Transverse colon (tissue), 4 donors: ENCODE measurements at places on chromosomes 4 and X.

DNA sequence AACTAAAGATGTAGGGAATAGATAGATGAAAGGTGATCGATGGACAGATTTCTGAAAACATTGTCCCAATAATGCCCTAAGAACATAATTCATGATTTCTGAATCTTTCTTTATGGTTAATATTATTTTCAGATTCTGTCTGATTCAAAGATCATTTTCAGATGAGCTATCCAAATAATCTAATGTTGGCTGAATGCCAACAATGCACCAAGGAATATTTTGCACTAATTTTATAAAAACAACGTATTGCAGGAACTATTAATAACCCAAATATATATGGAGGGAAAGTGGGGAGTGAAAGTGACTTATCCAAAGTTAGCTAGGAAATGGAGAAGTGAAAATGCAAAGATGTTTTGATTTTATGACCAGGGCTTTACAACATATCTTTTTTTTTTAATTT is 1675.5 kb downstream of the STIM2 start:
- no peak for DNase-seq

DNA sequence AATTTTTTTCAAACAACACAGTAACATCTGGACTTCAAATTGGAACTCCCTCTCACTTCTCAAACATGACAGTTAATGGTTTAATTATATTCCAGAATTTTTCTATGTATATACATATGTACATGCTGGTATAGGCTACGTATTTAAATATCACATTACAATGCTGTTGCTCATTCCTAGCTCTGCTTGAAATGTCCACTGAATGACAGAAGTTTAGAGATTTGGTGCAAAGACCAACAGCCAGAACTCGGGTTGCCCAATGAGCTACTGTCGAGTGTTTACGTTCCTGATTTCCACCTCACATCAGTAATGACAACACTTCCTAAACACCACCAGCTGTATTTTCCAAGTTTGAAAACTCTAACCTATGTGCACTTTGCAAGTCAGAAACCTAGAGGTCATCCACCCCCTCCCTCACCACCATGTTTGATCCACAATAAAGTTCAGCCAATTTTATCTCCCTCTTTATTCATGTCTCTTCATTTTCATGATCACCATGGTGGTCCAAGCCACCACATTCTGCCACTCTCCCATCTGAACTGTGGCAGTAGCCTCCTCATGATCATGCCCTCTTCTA is 49.3 kb upstream of the RPL34 start:
- DNase-seq: no peak

DNA sequence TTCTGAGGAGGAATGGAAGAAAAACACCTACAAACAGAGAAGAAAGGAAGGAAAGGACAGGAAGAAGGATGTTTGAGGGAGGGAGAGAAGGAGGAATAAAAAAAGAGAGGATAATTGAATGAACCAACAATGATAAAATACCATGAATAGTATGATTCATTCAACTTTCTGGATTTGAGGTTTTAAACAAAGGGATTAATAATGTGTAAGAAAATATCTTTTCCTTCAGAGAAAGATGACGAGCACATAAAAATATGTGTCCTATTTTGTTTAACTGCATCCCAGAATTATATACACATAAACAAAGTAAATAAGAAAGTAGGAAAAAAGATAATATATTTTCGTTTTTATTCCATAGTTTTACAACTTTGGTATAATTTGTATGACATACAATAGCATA is 1380.4 kb downstream of the STIM2 start:
- DNase-seq: no peak

DNA sequence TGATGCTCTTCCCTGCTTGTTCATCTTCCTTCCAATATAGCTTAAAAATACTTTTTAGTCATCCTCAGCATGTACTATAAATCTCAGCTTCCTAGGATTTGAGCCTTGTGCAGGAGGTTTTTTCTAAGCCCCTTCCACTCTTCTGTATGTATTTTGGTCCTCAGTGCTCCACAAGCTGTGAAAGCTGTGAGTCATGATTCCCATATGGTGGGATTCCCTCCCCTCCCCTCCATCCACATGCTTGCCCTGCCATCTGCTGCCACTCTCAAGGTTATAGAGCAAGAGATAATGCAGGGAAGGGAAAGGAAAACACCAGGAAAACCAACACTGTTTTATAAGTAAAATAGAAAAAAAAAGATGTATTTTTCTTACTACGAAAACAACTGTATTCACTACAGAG is 58.5 kb upstream of the AP1S2 start:
- DNase-seq: no peak

GRCh38 chrX:41881166-41881565 is 42.2 kb downstream of the CASK start:
- DNase-seq: no peak

DNA sequence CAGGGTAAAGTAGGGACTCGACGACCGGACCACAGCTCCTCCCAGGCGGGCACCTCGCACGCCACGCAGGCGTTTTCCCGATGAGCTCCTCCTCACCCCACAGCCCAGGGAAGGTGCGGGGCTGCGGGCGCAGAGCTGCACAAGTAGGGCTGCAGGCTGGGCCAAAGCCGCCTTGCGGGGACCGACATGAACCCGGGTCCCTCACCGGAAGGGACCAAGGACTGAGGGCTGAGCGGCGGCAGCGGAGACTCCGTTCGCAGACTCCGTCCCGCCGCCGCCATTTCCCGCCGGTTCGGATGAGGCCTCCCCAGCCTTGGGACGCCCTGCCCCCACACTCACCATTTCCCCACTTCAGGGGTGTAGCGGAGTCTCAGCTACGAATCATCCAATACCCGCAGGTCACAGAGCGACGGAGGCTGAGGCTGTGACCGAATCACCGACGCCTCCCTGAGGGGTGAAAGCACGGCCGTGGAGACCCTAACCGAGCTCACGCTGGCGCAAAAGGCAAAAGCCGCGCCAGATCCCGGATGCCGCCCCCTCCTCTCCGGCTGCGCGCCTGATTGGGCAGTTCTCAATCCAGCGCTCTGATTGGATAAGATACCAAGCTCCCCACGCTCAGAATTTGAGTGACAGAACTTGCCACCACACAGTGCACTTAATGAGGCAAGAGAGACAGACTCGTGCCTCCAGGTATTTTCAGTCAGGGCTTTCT is at the start of gene ZNF732:
TSS of gene ZNF732 (minus strand) at position 506 of the 712 bp plus-strand sequence. CDS start at position 342, 164 bp downstream.
- DNase-seq: no peak

DNA sequence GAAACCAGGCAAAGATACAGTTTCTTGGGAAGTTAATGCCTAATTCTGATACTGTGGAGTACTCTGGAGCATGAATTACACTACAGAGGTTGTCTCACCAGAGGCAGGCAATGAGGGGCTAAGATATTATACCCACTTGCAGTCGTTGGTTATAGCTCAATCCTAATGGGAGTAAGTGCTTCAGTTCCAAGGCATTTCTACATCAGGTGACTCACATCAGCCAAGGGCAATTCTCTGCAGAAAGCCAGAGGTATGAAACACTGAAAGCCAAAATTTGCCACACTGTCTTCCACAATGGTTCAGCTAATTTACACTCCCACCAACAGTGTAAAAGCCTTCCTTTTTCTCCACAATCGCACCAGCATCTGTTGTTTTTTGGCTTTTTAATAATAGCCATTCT is 174.0 kb upstream of the IL15 start:
- DNase-seq: no peak

DNA sequence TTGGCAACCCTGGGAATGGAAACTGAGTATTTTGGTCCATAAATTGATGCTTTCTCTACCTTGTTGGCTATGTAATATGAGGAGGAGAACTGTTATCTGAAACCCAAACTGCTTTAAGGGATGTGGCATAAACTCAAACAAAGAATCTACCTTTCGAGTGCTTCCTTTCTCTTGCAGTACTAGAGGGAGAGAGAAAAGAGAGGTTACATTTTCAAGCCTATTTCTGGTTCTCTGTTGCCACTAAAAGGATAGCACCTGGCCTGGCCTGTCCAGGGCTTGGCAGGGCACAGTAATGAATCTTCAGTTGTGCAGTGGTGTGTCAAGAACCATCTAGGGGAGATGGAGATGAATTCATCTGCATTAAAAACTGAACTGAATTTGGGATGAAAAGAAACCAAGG is 308.6 kb downstream of the PTTG2 start:
- DNase-seq: no peak

DNA sequence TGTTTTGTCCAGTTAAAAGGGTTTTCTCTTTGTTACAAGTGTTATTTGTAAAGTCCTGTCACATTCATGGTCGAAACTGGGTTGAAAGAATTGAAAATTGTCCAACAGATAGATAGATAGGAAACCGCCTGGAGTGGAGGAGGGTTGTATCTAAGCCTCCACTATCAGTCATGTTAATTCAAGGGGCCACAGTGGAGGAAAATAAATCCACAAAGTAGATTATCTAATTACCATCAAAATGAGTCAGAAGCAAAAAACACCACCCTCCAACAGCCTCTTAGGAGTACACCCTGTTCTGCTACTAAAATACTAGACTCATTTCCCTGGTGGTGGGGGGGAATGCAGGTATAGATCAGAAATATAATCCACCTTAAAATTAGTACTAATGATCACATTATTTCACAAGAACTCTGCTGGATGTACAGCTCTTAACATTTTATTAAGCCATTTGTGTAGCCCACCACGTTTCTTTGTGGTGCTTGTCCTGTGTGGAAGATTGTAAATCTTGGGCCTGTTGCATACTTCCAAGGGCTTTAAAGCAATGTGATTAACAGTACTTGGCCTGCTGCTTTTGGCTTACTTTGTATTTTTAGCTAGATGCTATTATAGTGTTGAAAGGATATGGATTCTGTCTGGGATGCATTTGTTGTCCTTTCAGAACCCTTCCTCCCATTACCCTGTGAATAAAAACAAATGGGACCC is 26.8 kb downstream of the RBBP7 start:
- DNase-seq: no peak

- DNase-seq: no peak
Measured at GRCh38 chr4:153643406-153644383, 40.4 kb upstream of the TLR2 start.

DNA sequence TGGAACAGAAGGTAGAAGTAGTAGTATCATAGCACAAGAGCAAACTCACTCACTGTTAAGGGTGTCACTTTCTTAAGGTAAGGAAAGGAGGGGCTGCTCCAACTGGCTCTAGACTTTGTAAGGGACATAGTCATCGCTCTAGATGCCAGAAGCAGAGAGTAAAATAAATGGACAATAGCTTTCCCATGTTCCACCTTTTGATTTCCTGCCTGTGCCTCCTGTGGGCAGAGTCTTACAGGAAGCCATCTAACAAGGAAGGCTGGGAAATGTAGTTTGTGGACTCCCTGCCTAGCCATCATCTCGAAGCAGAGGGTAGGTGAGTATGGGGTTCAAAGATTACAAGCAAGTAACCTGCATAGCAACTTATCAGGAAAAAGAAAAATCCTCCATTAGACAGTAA is 1.7 kb upstream of the METTL14 start:
- no peak for DNase-seq

DNA sequence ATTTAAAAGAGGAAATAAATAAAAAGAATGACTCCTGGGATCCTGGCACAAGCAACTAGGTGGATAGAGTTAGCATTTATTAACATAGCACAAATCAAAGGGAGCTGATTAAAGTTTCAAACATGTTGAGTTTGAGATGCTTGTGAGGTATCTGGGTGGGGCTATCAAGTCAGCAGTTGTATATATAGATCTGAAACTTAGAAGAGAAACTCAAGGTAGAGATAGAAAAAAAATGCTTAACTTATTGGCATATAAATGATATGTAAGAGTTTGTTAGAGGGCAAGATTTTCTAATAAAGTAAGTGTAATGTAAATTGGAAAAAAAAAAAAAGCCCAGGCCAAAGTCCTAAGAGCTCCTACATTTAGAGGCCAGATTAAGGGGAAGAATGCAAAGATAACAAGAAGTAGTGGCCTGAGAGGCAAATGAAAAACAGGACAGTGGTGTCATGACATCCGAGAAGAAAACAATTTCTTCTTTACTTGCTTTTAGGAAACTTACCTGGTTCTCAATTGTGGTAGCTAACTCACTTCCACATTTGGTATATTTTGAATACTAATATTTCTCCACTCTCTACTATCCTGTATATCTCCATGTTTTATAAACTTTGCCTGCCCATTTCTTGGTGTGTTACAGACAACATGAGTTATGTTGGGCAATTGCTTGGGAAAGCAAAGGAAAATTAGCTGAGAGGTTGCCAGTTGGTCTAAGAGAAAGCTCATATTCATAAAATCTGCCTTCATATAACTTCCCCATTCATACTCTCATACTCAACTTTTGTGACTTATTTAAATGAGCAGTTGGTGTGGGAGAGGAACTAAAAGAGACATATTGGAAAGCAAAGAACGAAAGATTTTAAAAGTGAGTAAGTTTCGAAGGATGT is 169.2 kb downstream of the PARM1 start:
- no peak for DNase-seq

- no peak for DNase-seq
Measured at GRCh38 chrX:99613041-99613440, 797.0 kb downstream of the PCDH19 start.

DNA sequence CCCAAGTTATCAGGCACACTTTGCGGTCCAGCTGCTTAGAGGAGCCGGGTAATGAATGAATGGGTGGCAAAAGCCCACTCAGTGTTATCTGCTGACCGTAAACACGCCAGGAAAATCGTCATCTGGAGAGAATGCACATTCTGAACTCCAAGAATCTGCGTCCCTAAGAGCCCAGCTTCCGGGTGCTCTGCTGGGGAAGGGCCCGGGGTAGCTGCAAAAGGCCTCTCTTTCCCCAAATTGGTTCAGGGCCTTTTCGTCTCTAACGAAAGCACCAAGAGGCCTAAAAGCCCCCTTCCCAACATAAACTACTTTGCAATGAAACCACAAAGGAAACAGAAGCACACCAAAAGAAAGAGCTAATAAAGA is 1.6 kb upstream of the SFRP2 start:
- no peak for DNase-seq

DNA sequence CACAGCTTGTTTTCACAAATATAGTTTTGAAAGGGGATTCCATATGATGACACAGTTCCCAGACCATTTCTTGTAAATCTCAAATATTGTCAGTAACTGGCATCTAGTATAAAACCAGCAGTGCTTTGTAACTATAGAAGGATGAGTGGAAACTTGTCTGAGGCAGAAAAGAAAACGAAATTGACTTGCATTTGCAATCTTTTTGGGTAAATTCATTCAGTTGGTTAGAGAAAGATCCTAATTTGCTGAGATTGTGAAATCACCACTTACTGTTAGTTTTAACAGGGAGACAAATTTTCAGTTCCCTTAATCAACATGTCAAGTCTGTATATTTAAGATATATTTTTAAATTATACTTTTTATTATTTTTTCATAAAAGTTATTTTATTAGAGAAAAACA is 71.5 kb upstream of the VEGFC start:
- DNase-seq: no peak

GRCh38 chrX:109619771-109620170 is 5.2 kb downstream of the KCNE5 start:
- DNase-seq: no peak

GRCh38 chr4:141706445-141706844 is 70.1 kb downstream of the IL15 start:
- no peak for DNase-seq

GRCh38 chr4:153154007-153154975 is 50.0 kb upstream of the TRIM2 start:
- peak; percentile 50 for DNase-seq

- DNase-seq: no peak
Measured at GRCh38 chr4:56856656-56857055, 35.2 kb upstream of the SPINK2 start.
